ENCODE measurements at places on chromosomes 6 and 20.

- DNase-seq, result no peak
Measured at GRCh38 chr20:60202046-60202445, 243.8 kb downstream of the CDH26 start.

- no peak for DNase-seq
Measured at GRCh38 chr6:99467509-99468106, 42.5 kb upstream of the PNISR start.

DNA sequence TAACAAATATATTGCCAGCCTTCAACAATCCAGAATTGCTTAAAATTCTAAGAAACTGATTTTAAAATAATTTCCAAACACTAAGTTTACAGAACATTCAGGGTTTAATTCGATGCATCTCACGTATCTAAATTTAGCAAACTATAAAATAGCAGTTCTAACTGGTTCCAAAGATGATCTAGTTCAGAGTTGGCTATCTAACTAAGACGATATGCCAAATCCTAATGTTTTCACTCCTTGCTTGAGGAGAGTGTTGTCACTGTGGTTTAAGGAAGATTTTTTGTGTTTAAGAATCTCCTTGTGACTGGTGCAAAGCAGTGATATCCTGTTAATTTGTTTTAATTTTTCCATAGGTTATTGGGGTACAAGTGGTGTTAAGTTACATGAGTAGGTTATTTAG is 311.5 kb upstream of the ID4 start:
- DNase-seq, result no peak

- no peak for DNase-seq
Measured at GRCh38 chr6:105808571-105808970, 277.6 kb upstream of the PRDM1 start.

DNA sequence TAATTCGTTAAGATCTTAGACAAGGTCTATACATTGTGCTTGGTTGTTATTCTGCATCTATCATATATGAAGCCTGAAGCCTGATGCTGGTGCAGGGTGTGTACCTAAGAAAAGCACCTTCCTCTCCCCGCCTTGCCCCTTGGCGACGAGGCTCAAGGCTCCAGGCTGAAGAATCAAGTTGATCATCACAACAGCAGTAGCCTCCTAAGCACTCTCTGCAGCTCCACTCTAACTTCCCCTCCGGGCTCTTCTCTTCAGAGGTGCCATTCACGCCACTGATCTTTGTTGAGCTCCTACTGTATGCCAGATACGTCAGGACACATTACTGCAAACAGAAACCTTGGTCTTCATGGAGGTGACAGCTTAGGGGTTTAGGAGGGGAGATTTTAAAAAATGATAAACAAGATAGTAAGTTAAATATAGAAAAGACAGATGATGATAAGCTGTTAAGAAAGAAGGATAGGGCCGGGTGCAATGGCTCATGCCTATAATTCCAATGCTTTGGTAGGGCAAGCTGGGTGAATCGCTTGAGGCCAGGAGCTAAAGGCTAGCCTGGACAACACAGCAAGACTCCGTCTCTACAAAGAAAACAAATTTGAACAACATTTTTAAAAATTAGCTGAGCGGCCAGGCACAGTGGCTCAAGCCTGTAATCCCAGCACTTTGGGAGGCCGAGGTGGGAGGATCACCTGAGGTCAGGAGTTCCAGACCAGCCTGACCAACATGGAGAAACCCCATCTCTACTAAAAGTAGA is 38.4 kb upstream of the ZNF217 start:
- no peak for DNase-seq

DNA sequence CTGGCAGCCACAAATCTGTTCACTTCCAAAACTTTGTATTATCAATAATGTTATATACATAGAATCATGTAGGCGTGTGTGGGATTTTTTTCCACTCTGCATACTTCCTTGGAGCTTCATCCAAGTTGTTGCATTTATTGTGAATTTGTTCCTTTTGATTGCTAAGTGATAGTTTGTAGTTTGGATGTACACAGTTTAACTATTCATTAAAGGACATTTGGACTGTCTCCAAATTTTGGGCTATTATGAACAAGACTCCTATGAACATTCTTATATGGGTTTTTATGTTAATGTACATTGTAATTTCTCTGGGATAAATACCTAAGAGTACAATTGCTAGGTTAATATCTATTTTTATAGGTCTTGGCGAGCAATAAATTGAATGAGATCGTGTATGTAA is 36.2 kb upstream of the GCNT2 start:
- DNase-seq, result no peak
